Renal cortical epithelial cell (primary cell): ENCODE measurements at places on chromosomes 5 and 9.

DNA sequence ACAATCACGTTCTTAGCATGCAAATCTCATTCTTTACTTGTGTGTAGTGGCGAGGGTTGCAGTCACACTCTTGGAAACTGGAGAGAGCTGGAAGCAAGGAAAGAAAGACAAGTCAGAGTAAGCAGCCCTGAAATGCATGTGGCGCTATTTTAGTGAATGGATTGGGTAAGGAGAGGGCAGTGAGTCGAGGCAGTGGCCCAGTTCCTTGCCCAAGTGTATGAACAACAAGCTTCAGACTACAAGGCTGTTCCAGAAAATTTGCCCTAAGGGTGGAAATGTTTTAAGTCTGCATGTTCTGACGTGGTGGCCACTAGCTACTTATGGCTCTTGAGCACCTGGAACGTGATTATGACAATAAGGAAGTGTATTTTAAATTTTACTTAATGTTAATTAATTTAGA is 59.4 kb upstream of the PTPN3 start:
- DNase-seq = peak; percentile 80

GRCh38 chr9:101209670-101210069 is 175.1 kb downstream of the BAAT start:
- DNase-seq = no peak

GRCh38 chr5:43570450-43571158 is 13.7 kb upstream of the PAIP1 start:
- no peak for DNase-seq

DNA sequence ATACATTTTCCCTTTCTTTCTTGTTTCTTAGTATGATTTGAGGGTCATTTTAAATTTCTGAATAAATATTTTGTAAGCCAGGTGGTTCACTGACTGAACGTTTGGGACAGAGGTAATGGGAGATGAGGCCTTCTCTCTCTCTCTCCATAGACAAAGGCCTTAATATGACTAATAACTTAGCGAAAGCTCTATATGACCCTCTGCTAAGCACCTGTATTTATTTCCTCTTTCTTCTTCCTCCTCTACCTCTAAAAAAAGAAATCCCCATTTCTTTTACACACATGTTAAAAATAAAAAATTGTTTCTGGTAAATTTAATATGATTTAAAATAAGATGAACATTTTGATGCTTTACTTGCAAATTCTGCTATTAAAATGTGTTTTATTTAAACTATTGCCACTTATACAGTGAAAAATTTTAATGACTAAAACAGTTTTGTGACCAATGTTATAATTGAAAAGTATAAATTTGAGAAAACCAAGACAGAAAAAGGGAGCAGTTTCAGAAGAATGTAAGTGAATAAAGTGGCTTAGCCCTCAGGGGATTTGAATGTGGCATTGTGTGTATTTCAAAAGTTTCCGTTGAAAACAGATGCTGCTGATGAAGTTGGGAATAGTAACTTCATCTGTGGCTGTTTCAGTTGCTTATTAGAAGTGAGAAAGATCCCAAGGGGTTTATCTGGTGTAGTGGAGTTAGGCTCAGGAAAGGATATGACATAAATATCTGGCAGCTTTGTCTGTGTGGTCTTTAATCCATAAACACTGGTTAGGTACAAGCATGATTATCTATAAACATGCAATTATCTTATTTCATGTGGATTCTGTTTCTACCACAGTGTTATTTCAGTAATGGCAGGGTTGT is 128.6 kb upstream of the GRHPR start:
- DNase-seq = no peak

- DNase-seq = peak; percentile 99
These were observed 159.2 kb downstream of the ARRDC3 start for GRCh38 chr5:91223886-91224285.

DNA sequence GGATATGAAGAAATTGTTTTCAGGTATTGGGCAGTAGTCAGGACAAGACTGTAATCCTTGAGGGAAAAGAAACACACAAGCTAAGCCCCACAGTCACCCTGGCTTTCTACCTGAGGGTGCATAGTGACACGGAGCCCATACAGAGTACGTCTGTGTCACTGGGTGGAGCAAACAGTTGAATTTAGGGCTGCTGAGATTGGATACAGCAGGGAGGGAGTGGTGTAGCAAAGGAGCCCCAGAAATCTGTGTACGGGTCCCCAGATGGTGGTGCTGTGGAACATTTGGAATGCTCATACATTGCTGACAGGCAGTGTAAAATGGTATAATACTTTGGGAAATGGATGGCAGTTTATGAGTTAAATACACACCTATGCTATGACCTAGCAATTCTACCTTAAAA is 5.1 kb downstream of the TRMT10B start:
- no peak for DNase-seq

- DNase-seq = peak; percentile 40
These were observed 272.3 kb downstream of the ZSWIM6 start for GRCh38 chr5:61604076-61605025.

GRCh38 chr9:14314424-14314928 is 535 bp upstream of the NFIB start:
- DNase-seq = peak; percentile 95

DNA sequence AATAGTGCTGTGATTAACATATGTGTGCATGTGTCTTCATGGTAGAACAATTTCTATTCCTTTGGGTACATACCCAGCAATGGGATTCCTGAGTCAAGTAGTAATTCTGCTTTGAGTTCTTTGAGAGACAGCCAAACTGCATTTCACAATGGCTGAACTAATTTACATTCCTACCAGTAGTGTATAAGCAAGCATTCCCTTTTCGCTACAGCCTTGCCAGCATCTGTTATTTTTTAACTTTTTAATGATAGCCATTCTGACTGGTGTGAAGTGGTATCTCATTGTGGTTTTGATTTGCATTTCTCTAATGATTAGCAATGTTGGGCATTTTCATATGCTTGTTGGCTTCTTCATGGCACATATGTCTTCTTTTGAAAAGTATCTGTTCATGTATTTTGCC is 308.5 kb downstream of the ARRDC3 start:
- DNase-seq = peak; percentile 100

GRCh38 chr5:124025306-124025845 is 513.4 kb downstream of the CSNK1G3 start:
- peak; percentile 7 for DNase-seq

- DNase-seq = no peak
These were observed 31.3 kb downstream of the MARCHF3 start for GRCh38 chr5:126998895-126999570.

DNA sequence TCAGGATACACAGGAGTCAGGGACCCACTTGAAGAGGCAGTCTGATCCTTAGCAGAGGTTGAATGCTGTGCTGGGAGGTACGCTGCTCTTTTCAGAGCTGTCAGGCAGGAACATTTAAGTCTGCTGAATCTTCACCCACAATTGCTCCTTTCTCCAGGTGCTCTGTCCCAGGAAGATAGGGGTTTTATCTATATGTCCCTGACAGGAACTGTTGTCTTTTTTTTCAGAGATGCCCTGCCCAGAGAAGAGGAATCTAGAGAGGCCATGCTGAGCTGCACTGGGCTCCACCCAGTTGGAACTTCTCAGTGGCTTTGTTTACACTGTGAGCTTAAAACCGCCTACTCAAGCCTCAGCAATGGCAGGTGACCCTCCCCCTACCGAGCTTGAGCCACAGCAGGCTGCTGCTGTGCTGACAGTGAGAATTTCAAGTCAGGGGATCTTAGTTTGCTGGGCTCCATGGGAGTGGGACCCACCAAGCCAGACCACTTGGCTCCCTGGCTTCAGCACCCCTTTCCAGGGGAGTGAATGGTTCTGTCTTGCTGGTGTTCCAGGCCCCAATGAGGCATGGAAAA is 169.0 kb downstream of the FBXL17 start:
- DNase-seq = peak; percentile 58

DNA sequence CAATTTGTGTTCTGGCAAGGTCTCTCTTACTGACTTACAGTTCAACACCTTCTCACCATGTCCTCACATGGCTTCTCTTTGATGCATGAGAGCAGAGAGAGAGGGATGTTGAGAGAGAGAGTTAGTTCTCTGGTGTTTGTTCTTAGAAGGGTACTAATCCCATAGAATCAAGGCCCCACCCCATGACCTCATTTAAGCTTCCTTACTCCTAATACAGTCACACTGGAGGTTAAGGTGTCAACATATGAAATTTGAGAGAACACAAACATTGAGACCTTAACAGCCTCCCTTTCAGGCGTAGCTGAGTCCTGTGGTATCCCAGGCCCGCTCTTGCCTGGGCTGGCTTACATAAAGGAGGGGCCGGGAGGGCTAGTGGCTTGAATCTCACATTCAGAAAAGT is 10.6 kb upstream of the SEMA6A start:
- no peak for DNase-seq

DNA sequence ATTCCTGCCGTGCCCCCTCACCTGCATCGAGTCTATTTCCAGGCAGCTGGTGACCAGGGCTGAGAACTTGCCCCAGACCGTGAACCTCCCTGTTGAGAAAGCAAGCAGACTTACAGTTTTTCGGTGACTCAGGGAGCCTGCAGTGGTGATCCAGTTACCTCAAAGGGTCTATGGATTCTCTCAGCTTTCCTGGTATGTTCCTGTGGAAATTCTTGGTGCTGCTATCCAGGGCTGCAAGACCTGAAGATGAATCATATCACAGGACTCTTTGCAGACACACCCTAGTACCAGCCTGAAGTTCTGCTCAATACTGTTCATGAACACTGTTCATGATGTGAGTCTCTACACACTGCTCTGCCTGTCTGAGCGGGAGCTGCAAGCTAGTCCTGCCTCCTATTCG is 154.7 kb downstream of the WDR70 start:
- peak; percentile 22 for DNase-seq

GRCh38 chr5:113058706-113059226 is 82.2 kb downstream of the DCP2 start:
- no peak for DNase-seq

DNA sequence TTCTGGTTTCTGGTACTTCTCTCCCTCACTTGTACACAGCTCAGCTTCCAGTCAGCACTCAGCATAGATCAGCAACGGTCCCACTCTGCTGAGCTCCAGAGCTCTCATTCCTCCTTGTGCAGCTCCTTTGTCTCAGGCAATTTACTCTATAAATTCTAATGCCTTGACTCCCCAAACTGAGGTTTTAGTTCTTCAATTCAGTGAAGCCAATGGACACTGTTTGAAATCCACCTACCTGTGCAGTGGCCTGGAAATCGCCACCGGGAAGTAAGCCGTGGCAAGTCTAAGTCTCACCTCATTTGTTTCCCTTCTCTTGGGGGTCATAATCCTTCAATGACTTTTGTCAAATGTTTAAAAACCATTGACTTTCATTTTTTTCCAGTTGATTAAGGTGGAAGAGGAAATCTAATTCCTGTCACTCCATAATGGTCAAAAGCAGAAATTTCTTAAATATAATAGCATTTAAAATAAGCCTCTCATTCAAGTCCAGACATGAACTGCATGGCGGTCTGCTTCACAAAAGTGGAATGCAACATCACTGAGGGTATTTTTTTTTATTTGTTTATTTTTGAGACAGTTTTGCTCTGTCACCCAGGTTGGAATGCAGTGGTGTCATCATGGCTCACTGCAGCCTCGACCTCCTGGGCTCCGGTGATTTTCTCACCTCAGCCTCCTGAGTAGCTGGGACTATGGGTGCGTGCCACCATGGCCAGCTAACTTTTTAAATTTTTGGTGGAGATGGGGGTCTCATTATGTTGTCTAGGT is 79.6 kb downstream of the C7 start:
- DNase-seq = peak; percentile 18

- DNase-seq = no peak
These were observed 18.6 kb downstream of the DCANP1 start for GRCh38 chr5:135428586-135428985.

DNA sequence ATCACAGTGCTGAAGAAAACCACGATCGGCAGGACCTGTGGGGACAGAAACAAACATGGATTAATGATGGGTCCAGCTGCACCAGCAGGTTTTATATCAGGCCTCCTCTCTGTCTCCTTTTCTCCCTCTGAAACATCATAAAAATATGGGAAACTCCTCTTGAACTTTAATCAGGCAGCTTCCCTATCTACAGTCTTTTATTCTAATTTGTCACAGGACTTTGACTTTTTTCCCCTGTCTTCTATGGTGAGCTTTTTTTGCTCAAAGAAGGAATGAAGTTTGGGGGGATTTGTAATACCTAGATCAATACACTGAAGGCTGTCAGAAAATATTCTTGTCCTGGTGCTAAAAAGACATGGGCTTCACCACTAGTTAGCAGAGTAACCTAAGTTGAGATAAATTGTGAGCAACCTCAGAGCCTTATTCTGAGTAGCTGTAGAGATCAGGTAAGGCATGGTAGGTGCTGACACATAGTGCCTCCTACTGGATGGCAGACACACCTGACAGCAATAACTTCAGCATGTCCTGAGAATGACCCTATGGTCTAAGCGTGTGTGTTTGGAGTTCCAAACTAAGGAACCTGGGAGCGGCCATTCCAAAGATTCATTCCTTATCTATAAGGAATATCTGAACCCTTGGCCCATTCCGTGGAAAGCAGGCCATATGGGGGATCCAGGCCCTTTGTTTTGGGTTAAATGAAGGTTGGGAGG is 46.2 kb downstream of the SLC28A3 start:
- DNase-seq = no peak

- DNase-seq = no peak
These were observed 4.2 kb upstream of the MINAR2 start for GRCh38 chr5:129743541-129744187.

GRCh38 chr5:87361031-87361445 is 51.7 kb downstream of the CCNH start:
- no peak for DNase-seq

DNA sequence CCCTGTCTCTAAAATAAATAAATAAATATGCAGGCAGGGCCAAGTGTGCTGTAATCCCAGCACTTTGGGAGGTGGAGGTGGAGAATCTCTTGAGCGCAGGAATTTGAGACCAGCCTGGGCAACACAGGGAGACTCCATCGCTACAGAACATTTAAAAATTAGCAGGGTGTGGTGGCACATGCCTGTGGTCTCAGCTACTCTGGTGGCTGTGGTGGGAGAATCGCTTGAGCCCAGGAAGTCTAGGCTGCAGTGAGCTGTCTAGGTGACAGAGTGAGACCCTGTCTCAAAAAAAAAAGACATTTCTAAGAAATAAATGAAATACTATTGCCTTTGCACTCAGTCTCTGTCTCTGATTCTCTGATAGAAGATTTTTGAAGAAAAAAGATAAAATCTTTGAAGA is 1.2 kb upstream of the PCDHGA10 start:
- DNase-seq = no peak

DNA sequence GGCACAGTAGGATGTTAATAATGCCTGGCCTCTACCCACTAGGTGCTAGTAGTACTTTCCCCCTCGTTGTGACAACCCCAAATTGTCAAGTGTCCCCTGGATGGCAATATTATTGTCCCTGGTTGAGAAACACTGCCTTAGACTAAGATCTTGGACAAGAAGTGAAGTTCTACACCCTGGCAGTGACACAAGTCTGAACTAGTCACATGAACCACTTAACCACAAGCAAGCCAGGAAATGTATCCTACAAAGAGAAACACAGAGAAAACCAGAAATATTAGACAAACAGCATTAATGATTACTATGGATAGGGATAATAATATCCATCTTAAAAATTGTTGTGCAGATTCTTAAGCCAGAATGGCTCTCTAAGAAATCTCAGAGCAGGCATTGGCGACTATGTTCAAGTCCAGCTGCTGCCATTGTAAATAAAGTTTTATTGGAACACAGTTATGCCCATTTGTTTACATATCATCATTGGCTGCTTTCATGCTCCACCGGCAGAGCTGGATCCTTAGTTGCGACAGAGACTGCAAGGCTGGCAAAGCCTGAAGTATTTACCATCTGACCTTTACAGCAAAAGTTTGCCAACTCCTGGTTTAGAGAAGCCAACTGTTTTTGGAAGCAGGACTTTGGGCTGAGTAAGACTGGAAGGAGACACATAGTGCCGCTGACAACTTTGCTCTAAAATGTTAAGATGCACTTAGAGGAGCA is 80.8 kb downstream of the NTRK2 start:
- DNase-seq = peak; percentile 45

- peak; percentile 83 for DNase-seq
These were observed at the start of gene SH3RF2 for GRCh38 chr5:145936401-145937131. TSS of gene SH3RF2 (plus strand) at chr5:145936578. CDS start at chr5:145937929, 1,351 bp downstream.
